T-helper 1 cell (primary cell): ENCODE measurements at places on chromosomes 12 and 14.

- DNase-seq, result no peak
Measured at GRCh38 chr12:39341179-39341578, 101.7 kb downstream of the KIF21A start.

DNA sequence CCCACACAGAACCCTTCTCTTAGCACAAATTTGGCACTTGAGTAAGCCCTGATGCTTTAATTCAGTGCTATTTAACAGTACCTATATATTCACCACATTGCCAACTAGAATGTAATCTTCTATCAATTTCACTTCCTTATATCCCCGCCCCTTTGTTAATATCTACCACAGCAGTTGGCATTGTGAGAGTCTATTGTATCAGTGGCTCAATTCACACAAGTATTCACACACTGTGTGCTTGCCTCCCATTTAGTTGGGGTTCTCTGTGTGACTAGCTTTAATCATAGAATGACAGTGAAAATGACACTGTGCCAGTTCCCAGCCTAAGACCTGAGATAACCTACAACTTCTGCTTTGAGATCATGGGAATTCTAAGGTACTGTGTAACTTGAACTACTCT is 103.1 kb downstream of the SEC23A start:
- DNase-seq, result no peak

DNA sequence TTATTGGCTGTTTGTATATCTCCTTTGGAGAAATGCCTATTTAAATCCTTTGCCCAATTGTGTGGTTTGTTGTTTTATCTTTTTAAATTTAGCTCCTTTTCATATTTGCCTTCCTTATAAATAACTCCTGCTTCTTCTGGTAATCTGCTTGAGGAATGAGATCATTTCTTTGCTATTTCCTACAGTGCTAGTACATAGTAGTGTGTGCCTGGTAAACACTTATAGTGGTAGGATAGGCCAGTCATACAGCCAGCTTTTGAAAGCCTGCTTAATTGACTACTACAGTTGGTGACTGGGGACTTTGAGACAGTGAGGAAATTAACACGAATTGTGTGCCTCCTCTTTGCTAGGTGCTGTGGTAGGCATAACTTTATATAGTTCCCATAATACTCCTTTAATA is 68.7 kb downstream of the BORCS5 start:
- DNase-seq, result no peak

DNA sequence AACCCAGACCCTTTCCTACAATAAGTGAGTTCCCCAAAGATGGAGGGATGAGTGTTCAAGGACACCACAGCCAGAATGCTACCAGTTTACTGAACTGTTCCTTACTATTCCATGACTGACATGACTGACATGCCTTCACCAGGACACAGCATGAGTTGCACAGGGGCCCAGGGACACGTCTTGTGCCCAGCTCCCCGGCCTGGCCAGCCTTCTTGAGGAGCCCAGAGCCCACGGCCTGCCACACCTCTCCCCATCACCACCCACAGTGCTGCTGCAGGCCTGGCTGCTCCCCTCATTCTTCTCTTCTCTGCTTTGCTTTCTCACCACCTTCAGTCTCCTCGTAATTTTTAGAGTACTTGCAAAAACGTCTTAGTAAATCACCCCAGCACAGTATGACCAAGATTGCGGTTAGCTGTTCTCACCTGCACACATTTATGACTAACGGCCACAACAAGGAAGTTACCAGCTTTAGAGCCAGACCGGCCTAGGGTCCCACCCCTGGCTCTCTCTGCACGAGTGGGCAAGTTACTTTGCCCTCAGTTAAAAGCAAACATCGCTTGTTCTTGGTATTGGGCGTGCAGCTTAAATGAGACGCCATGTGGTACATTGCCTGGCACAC is 18.5 kb downstream of the PPP2R5E start:
- no peak for DNase-seq

DNA sequence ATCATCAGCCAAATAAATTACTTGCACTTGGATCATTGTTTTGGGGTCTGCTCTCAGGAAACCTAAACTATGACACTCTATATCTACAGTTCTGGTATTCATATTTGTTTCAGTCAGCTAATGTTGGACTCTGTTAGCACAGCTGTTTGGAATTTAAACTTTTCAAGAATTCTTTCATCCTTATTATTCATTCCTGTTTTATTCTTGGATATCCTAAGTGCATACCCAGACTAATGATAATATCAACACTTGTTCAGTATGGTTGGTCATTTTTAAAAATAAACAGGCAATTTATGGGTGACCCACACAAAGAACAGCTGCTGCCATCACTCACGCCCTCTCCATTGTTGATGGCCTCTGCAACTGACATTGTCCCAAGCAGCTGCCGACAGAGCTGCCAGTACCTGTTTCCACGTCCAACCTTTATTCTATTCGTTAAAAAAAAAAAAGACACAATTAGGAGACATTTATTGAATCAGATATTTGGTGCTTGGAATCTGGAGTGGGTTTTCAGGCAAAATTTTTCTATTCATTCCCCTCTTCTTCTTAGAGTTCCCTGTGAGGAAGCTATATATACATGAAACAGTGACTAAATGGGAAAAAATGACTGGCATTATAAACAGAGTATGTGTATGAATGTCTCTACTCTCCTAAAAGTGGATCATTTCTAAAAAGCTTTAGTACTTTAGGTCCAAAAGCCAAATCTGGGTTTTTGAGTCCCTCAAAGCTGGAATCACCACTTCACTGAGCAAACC is 252.1 kb upstream of the NAV3 start:
- DNase-seq, result no peak

DNA sequence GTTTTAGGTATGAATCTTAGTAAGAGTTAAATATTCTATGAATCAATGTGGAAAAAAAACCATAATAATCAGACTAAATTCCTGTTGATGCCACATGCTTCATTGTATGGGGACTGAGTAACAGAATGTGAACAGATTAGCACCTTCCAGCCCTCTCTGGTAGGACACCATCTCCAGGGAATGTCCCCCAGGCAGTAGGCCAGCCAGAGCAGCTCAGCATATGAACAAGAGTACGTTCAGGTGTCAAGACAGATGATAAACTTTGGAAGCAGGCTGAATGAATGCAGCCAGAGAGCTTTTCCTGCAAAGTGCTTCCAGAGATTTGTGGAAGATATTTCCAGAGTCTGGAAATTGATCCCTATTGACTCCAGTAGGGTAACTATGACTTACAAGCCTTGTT is 204.4 kb downstream of the RPS29 start:
- no peak for DNase-seq

- DNase-seq, result no peak
Measured at GRCh38 chr12:38385486-38385885, 68.9 kb downstream of the ALG10B start.

DNA sequence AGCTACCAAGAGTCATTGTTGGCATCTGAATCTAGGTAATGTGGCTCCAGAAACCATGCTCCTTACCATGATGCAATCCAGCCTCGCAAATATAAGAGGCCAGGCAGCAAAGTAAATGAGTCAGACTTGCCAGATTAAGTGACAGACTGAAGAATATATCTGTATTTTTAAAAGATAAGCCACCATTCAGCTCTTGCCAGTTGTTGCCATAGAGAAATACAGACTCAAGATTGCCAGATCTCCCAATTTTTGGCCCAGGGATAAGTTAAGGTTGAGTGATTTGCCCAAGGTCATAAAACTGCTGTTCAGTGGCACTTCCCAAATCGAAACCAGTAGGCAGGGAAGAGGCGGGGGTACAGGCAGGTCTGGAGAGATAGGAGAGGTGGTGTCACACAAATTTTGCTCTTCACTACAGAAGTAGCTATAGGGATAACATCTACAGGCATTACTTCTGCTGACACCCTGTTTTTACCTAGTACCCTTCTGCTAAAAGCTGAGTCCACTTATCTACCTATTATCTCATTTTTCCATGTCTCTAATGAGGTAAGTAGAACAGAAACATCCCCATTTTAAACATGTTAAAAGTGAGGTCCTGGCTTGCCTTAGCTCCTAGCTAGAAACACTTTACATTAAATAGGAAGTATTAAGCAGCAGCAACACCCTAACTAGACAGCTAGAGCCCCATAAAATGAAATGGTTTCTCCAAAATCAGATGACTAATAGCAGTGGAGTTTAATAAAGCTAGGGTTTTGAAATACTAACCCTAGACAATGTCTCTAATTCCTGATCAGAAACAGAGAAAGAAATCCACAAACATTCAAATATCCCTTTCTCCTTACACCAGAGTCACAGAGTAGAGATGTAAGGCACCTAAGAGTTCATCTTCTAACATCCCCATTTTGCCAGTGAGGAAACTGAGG is 19.5 kb downstream of the DCAF5 start:
- no peak for DNase-seq

- DNase-seq, result no peak
Measured at GRCh38 chr14:25116607-25117006, 66.7 kb upstream of the STXBP6 start.

DNA sequence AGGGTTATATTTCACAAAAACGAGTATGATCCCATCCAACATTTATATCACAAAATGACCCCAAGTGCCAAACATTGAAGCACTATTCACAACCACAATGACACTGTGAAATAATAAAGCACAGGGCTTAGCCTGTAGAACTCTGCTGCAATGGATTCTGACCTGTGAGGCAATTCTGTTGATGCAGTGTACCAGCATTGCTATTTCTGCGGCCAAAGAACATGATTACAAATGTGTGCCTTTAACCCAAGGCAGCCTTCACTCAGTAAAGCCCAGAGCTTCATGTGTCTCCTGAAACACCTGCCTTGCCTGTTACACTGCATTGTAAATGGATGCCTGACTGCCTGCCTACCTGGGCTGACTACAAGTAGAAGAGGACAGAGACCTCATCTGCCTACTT is 158.0 kb downstream of the PPM1H start:
- DNase-seq, result no peak

- no peak for DNase-seq
Measured at GRCh38 chr12:72465940-72466630, 193.9 kb downstream of the TRHDE start.

DNA sequence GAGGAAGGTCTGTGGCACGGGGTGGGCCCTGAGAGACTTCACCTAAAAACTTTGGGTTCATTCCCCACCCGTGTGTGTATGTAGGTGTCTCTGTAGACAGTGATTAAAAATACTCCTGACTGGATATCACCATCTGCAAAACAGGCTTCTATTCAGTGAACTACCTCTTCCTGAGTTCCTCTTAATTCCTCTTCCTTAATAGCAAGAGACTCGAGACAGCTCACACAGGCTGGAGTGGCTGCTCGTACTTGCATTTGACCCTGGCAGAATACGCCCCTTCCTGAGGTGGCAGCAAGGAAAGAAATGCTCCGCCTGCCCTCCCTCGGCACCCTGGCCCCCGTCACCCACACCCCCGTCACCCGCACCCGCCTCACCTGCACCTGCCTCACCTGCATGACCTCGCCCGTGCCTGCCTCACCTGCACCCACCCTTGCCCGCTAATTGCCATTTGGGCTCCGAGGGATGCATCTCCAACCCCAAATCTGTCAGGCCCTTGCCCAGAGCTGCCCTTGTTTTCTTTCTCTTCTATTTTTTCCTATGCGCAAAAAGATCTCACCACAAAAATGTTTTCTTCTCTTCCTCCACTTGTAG is 90.0 kb downstream of the FBXL14 start:
- no peak for DNase-seq

DNA sequence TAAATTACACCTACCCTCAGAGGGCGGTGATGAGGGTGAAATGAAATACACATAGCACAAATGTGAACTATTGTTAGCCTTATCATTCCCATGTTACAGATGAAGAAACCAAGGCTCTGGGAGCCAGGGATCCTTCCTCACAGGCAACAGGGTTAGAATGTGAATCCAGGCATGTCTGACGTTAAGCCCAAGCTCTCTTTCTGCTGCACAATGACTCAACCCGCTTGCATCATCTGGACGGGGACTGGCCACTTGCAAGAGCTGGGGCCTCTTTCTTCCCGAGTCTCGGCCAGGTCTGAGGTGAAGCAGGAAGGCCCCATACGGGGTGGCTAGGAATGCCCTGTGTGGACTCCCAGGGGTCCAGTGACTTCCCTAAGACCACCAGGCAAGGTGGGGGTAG is 105.2 kb downstream of the RBM19 start:
- no peak for DNase-seq

DNA sequence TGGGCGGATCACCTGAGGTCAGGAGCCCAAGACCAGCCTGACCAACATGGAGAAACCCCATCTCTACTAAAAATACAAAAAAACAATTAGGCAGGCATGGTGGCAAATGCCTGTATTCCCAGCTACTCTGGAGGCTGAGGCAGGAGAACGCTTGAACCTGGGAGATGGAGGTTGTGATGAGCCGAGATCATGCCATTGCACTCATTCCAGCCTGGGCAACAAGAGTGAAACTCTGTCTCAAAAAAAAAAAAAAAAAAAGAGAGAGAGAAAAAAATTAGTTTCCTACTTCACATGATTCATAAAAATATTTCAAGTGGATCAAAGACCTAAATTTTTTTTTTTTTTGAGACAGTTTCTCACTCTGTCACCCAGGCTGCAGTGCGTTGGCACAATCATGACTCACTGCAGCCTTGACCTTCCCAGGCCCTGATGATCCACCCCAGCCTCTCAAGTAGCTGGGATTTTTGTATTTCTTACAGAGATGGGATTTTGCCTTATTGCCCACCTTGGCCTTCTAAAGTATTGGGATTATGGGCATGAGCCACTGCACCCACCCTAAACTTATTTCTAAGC is 24.9 kb downstream of the FCF1 start:
- no peak for DNase-seq

GRCh38 chr12:31728289-31728916 is 418 bp downstream of the AMN1 start:
- DNase-seq, result no peak

GRCh38 chr12:5379749-5380496 is 52.0 kb upstream of the NTF3 start:
- no peak for DNase-seq

DNA sequence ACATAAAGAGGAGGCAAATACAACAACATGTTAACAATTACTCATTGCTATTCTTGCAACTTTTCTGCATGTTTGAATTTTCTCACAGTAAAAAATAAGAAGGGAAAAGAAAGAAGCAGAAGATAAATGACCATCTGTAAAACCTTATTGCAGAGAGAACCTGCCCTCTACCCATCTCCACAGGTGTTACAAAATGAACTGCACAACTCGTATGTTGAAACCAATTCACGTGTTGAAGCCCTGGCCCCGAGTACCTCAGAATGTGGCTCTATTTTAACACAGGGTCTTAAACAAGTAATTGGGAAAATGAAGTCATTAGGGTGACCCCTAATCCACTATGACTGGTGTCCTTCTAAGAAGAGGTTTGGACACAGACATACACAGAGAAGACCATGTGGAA is 39.5 kb downstream of the FOXN3 start:
- no peak for DNase-seq

GRCh38 chr12:123395236-123395635 is 11.3 kb downstream of the KMT5A start:
- DNase-seq, result no peak

- DNase-seq, result no peak
Measured at GRCh38 chr12:116517431-116518045, 41.6 kb upstream of the MAP1LC3B2 start.

GRCh38 chr12:119372540-119372939 is 38.0 kb downstream of the CCDC60 start:
- DNase-seq, result no peak

GRCh38 chr14:49732896-49733295 is 35.1 kb upstream of the KLHDC2 start:
- no peak for DNase-seq
